Activated CD8-positive, alpha-beta memory T cell treated with anti-CD3 and anti-CD28 coated beads for 4 hours (primary cell): ENCODE measurements at places on chromosomes 6 and 20.

GRCh38 chr6:45835721-45836437, 179.8 kb downstream of the CLIC5 start:
- no peak for DNase-seq

DNA sequence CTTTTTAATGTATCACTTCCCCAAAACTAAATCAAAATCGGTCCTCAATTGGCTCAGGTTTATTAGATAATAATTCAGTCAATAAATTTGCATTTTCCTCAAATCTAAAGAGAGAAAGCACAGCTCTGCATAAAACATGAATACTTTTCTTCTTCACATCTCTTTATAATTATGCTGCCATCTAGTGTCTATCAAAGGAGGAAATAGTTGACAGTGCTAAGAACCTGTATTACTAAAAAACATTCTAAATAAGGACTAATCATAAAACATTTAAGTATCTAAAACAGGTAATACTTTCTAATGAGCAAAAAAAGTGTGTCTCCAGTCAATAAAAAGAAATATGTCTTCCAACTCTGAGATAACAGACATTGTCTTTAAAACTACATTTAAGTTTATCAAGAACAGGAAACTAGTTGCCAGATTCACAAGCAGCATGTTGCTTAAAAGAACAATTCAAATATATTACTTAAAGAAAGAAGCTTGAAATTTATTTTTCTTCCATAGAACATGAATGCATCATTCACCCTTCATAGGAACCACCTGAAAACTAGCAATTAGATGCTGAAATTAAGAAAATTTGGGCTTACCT, 56.5 kb upstream of the DST start:
- DNase-seq, result no peak

DNA sequence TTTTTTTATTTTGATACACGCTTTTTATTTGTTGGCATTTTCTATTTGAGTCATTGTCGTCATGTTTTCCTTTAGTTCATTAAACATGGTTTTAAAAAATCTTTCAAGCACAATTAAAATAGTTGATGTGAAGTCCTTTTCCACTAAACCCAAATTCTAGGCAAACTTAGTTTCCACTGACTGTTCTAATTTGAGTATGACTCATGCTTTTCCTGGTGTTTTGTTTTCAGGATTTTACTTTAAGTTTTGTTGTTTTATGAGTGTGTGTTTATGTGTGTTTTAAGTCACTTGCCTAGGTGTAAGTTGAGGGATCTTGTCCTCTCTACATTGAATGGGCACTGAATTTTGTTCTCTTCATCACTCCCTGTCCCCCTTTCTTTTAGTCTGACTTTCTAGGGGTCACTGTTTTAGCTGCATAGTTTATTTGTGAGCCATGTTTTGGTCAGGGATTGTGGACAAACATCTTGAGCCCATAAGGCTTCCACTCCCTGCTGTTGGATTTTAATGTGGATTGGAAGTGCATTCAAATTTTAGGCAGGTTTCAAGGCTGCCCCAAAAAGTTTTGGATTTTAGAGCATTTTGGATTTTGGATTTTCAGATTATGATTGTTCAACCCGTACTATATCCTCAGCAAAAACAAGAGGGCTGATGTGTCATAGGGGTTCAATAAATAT, 94.8 kb downstream of the CDYL start:
- DNase-seq, result no peak

DNA sequence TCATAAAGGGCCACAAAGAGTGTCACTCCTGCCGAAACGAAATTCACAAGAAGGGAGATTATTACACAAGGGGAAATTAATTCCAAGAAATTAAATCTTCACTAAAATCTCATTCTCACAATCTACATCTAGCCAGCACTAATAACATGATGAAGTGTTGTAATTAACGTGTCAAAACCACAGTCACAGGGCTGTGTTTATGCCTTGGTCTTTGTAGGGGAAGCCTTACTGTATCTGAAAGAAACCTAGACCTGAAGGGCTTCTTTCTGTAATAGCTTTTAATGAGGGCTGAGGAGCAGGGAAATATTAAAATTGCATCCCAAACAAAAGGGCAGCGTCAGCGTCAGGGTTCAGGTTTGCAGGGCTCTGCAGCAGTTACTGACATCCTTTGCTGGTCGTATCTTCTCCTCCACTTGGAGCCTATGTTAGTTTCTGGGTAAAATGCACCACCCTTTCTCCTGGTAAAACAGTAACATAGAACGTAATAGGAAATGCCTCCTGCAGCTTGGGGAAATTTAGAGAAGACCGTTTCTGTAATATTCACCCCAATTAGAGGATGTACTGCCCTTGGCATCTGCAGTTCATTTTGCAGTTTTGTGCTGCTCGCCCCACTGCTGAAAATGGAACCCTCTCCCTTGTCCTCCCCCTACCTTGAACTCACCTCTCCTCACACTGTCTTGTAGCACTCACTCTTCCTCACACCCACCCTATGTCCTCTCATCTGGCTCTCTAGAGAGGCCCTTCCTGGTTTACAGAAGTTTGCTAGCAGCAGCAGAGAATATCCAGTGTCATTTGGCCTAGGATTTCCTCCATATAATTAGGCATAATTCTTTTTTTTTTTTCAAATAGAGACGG, 109.0 kb upstream of the TRAF3IP2 start:
- no peak for DNase-seq

- no peak for DNase-seq
Measured at GRCh38 chr6:94751641-94752329, 825.5 kb upstream of the MANEA start.

DNA sequence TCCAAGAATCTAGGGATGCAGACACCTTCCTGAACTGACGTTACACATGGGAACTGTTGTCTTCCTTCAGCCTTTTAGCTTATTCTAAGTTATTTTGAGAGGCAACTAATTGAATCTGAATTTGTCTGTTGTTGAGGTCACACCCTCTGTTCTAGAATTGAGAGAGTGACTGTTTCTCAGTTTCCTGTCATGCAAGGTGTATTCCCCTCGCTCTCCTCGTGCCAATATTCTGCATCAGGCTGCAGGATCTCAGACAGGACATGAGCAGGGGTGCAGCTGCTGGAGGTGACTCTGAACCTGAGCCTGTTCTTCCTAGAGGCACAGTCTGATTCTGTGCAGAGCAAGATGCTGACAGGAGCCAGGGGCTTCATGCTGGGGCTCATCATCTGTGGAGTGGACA, 52.5 kb downstream of the HLA-DPB1 start:
- no peak for DNase-seq

DNA sequence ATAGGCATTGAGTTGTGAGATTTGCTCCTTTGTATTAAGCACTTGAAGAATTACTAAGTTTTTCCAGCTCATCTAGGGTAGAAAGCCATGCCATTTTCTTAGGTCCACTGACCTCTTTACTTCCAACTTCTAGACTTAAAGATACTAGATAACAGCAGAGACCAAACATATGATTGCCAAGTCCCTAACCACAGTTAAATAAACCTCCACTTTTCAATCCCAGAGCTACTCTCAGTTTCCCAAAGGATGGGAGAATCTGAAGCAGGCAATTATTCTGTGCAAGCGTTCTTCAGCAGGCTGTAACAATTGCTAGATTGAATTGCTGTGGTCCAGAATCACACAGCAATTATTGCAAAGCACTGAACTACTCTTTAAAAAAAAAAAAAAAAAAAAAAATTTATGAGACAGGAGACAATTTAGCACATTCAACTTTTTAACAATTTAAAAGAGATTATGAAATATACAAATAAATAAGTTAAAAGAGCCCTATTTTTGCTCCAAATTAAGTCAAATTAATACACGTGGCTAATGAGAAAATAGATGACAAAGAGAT, 104.0 kb upstream of the PRSS16 start:
- DNase-seq, result no peak

GRCh38 chr20:17625246-17626051, 55.6 kb downstream of the DSTN start:
- no peak for DNase-seq

DNA sequence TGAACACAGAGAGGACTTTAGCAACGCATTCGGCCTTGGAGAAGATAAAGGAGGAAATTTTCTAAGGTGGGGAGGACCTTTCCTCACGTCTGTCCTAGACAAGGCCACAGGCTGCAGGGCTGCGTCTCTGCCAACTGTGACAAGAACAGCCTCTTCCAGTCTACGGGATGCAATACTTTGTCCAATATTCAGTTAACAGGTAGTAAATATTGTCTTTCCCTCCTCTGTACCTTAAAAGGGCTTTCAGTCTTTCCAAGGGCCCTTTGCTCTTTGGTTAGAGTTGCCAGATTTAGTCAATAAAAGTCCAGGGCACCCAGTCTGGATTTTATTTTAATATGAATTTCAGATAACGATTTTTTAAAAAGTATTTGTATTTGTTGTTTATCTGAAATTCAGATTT, 78.2 kb downstream of the ELOVL4 start:
- DNase-seq, result no peak

DNA sequence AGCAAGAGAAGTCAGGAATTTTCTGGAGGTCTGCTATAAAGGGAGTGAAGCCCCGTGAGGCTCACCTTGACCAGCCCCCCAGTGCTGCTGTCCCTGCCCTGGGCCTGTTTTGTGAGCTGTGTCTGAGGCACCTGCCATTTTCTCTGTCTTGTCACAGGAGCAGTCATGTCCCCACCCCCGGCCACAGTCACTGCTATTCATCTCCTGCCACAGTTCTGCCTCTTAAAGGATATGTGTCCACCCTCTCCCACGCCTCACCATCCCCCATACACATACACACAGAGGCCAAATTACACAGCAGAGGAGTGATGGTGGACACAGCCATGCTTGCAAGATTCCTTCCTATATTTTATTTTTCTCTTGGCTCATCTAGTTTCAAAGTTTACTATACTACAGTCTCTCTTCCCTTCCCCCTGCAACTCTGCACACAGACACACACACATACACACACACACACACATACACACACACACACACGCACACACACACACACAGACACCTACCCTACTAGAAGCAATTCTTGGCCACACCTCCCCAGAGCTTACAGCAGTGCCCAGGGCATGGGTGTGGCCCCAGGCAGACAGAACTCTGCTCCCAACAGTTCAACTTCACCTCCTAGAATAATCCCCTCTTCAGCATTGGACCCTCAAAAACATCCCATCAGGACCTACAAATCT, 68.7 kb upstream of the TAB2 start:
- DNase-seq, result no peak

DNA sequence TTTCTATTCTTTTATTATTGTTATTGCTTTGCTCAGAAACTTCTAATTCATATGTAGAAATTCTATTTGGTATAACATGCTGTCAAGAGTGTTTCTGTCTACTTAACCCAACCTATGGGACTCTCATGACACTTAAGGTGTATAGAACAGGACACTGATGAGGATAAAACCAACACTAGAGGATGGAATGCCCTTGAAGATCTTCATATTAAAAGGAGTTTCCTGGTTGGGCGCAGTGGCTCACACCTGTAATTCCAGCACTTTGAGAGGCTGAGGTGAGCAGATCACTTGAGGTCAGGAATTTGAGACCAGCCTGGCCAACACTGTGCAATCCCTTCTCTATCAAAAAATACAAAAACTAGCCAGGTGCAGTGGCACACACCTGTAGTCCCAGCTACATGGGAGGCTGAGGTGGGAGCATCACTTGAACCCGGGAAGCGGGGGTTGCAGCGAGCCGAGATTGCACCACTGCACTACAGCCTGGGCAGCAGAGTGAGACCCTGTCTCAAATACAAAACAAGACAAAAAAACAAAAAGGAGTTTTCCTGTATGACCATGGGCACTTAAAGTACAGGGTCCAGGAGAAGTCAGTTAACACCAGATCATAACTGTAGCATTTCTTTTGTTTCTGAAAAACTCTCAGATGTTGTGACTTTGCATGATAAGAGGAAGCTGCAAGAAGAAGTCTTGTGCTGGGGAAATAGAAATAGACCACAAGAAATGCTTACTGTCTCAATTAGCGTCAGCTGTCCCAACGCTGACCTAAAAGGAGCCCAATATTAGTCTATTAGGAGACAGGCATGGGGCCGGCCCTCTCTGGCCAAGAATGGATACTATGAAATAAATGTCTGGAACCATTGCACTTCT, 38.9 kb upstream of the CD2AP start:
- DNase-seq, result no peak

- DNase-seq, result no peak
Measured at GRCh38 chr6:53710788-53711187, 45.2 kb upstream of the KLHL31 start.

DNA sequence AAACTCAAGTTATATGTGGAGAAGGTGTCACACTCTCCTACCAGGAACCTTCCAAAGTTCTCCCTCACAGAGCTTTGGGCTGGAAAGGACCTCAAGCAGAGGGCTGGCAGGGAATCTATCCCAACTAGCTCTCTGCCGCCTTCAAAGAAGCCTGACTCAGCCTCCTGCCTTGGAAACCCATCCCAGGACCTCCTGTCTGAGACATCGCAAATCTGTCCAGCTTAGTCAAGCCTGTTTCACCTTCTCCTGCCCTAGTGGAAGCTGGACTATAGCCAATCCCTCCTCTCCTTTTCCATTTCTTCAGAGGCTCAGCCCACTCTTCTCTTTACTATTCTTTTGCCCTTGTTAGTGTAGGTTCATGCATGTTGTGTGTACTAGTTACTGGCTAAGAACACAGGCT, 48.2 kb upstream of the FOXP4 start:
- no peak for DNase-seq

DNA sequence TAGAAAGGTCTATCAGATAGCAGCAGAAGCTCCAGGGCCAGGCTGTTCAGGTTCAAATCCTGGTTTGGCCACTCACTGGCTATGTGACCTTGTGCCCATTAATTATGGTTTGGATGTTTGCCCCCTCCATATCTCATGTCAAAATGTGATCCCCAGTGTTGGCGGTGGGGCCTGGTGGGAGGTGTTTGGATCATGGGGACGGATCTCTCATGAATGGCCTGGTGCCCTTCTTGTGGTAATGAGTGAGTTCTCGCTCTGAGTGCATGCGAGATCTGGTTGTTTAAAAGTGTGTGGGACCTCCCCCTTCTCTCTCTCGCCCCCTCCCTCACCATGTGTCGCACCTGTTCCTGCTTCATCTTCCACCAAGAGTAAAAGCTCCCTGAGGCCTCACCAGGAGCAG, 240.9 kb downstream of the LRFN2 start:
- DNase-seq, result no peak

DNA sequence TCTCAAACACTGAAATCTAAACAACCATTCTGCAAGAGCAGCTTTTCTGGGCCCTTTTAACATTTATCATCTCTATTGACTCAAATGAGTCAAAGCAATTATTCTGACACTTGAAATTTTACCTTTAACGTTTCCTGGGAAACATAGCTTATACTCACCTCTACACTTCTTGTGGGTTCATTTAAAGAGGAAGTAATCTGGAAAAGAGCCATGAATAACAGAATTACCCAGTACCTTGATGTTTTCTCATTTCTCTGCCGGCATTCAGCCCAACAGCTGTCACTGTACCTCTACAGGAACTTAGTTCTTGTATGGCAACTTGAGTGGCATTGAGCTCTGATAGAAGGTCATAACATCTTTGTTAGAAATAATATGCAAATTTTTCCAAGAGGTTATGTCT, 272.2 kb downstream of the KCNQ5 start:
- DNase-seq, result no peak

GRCh38 chr20:32482143-32482441, 103.0 kb downstream of the NOL4L start:
- no peak for DNase-seq

- DNase-seq, result no peak
Measured at GRCh38 chr20:50399555-50399916, 110.6 kb upstream of the PTPN1 start.
